ENCODE measurements at places on chromosomes 7 and 10. TPM values are rescaled to one million over a fixed set of nuclear protein-coding genes. Genes with fewer than 3 reads are reported as not detected.

VPS41 gene
- total RNA-seq = 72.2 TPM

DNA sequence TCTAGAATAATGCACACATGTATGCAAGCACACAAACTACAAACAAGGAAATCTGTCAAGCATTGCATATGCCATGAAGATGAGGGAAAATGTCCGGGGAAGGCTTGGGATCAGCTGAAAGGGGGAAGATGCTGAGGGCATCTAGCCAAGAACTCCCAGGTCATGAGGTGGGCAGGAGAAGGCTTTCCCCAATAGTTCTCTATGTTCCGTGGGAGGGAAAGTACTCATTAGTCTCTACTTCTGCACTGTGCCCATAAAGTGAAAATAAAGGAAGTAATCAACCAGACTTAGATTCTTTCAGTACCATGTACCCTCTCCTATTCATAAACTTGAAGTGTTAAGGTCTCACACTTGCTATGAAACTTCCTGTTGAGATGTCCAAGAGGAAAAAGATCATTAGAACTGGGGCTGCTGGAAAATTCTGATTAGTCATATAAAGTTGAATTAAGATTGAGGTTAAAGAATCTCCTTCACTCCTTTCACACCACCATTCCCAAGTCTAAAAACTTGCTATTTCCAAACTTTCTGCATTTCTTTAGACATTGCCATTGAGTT, 17.1 kb upstream of the LIPF start:
- DNase-seq = no peak

- no peak for DNase-seq
Measured at GRCh38 chr7:157405914-157406810, 69.4 kb downstream of the DNAJB6 start.

DNA sequence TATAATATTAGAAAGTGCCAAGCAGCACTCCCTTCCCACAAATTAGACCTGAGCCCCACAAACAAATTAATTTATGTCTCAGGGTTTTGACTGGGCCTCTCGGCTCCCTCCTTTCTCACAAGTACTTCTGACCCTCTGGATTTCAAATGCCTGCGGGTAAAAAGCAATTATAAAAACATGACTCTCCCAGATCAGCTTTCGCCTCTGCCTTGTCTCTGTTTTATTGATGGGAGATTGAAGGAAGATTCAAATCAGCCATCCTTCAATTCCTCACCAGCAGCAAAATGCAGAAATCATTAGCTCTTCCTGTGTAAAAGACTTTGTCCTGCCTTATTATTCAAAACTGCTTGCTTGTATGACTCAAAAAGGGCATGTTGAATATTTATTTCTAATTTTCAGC, 453.7 kb upstream of the MKI67 start:
- no peak for DNase-seq

Measured in HCT116 (cell line).